ENCODE measurements at places on chromosomes 4 and X.

DNA sequence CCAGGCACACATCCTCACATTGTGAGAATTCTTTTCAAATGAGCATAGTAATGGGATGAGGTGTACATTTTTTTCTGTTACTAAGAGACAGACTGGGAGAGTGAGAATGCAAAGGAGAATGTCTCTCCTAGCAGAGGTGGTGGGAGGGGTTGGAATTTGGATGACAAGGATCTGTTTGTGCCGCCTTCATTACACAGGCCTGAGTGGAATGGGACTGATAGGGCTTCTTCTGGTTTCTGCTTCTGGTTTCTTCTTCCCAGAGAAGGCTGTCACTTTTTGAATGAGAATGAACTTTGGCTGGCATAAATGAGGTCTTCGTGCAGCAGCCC is 55.4 kb downstream of the C4orf51 start:
- DNase-seq, result peak; percentile 91

GRCh38 chrX:67544281-67545035 is 637 bp downstream of the AR start:
- peak; percentile 38 for DNase-seq

DNA sequence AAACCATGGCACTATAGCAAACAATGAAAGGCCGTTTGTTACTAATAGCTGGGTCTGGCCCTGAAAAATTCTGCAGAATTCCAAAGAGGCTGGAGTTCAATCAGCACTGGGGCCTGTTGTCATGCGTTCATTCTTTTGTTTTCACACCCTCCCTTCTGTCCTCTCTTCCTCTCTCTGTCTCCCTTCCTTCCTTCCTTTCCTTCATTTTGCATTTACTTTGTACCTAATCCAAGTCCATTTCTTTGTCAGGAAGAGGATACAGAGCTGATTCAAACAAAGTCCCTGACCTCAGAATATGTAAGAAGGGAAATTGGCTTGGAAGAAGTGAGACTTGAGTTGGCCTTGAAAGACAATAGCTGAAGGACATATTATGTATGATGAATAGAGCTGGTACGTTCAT is 119.6 kb upstream of the LDB2 start:
- DNase-seq, result no peak

- DNase-seq, result no peak
These were observed 3.5 kb upstream of the SAP30 start for GRCh38 chr4:173367285-173367684.

DNA sequence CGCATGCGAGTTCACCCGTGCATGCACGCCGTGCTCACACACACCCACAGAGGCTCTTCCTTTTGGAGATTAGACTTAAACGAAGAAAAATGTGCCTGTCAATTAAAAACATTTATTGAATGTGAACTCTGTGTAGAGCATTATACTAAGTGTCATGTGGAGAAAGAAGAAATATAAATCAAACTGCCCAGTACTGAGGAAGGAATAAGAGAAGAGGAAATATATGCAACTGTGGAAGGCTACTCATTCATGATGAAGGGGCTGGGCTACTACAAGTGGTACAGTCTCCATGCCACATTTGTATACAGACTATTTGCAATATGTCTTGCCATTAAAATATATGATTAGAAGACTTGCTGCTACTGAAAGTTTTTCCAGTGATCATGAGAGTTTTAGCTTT is 714.7 kb downstream of the DMD start:
- DNase-seq, result no peak

DNA sequence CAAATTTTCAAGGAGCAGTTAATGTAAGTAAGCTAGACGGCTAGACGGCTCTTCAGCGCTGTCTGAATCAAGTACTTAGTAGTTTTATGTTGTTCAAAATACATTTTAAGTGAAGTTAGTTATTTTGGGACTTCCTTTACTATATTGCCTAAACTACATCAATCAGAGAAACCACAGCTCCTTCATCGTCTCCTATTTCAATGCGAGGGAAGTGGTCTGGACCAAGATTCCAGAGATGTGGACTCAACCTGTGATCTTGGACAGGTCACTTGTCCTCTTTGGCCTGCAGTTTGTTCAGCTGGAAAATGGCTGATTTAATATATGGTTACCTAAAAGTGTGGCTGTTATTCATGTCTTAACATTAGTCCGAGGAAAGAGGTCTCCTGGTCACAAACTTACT is 10.6 kb downstream of the ING2 start:
- DNase-seq, result no peak

DNA sequence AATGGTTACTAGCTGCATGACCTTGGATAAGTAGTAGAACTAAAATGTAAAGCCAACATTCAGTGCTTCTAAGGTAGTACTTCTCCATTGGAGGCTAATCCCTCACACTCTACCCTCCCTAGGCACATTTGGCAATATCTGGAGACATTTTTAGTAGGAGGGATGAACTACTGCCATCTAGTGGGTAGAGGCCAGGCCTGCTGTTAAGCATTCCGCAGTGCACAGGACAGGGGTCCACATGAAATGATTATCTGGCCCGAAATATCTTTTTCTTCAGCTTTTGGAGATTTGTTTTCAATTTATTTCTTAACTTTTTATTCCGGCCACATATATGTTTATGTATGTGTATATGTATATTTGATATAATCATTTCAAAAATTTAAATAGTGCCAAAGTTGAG is 36.0 kb upstream of the SPANXC start:
- DNase-seq, result peak; percentile 28

GRCh38 chr4:77040270-77040669 is 35.5 kb downstream of the CCNI start:
- peak; percentile 65 for DNase-seq

- DNase-seq, result no peak
These were observed 26.0 kb upstream of the TAF9B start for GRCh38 chrX:78165425-78165824.

GRCh38 chr4:102263024-102263787 is 82.1 kb downstream of the SLC39A8 start:
- peak; percentile 65 for DNase-seq

DNA sequence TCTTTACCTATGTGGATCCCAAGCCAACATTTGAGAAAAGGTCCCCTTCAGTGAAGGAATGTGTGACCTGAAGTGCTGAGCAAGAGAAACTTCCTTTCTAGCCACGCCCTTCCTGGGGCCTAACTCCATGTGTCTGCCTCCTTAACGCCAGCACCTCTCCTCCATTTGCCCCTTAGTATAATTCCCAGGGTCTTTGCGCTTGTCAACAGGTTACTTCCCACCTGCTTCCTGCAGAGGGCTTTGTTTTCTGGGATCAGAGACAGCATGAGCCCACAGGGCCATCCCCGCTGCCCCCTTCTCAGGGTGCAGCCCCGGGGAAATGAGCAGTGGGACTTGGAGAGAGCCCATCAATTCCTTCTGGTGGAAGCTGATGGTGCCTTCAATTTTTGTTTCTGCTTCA is 45.9 kb upstream of the DRD5 start:
- DNase-seq, result no peak

- peak; percentile 81 for DNase-seq
These were observed 1.9 kb upstream of the PLRG1 start for GRCh38 chr4:154551872-154552686.

- no peak for DNase-seq
These were observed 13.0 kb upstream of the DAPP1 start for GRCh38 chr4:99803566-99804101.

DNA sequence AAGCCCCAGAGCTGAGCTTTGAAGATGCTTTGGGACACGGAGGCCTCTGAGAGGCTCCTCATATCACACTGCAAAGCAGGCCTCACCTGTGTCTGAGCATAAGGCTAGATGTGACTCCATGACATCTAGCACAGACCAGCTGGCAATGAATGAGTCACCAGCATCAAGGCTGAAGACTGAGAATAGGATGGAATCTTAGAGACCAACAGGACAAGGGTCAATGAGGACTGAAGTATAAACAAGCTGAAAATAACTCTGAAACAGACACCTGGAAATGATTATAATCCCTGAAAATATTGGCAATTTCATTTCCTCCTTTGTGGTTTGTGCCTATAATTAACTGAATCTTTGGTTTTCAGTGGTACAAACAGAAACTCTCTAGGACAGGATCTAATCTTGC is 87.1 kb upstream of the PRPS1 start:
- DNase-seq, result peak; percentile 43

- DNase-seq, result no peak
These were observed 1.7 kb downstream of the SEC31A start for GRCh38 chr4:82889287-82889686.

- DNase-seq, result no peak
These were observed 2399.8 kb upstream of the TENM3 start for GRCh38 chr4:179843370-179843769.

DNA sequence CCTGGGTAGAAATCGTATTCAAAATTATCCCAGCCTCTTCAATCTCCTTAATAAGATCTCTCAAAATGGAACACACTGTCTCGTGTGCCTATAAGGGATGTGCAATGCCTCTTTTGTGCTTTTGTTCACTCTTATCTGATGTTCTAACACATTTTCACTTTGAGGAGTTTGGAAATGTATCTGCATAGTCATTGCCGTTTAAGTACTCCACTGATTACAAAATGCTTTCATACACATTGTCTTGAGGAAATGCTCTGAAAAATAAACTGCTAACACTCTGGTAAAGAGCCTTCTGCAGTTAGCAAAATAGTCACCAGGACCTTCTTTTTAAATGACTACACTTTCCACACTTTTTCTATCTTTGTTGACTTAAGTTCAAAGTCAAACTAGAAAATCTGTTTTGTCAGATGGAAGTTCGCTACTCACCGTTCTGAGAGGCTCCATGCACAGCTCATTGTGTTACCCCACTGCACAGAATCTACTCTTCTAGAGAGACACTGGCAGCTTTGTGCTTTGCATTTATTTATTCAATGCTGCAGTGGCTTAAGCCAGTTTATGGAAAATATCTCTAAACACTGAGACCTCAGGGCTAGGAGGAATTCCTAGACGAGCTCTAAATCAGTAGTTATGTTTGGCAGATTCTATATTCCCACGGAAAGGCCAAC is 159.0 kb downstream of the CHIC2 start:
- DNase-seq, result peak; percentile 80

DNA sequence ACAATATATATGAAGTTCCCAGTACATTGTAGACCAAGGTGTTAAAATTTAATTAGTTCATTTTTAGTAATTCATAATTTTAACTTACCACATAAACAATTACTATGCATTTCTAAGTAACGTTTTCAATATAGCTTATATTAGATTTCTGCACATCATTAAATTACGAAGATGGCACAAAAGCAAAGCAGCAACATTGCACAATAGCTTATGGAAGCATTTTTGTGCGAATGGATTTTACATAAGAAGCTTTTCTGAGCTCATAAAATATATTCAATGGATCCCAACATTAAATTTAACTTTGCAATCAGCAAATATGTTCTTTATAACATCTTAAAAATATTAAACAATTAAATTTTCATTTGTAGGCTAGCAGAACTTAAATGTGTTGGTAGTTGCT is 875.4 kb downstream of the ADGRL3 start:
- DNase-seq, result no peak

- peak; percentile 32 for DNase-seq
These were observed 37.8 kb downstream of the SPCS3 start for GRCh38 chr4:176357359-176358082.

- no peak for DNase-seq
These were observed 224.9 kb downstream of the ANKRD50 start for GRCh38 chr4:124487651-124488050.

- no peak for DNase-seq
These were observed 525.9 kb upstream of the ZFP42 start for GRCh38 chr4:187469627-187470026.

DNA sequence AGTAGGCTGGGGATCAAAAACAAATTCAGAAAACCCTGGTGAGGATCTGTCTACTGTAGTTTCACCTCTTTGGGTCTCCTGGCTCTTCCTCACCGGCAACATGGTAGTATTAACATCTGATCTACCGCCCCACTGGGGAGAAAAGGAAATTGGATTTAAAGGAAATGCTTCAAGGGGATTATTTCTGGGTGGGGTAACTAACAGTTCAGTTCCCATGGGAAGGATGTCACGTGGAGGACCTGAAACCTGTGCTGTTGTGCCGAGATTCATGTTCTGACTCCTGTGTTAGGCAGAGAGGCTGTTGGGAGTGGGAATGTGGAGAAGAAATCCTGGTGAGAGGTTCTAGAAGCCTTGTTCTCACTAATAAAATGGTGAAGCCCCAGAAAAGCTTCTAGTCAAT is 254.4 kb downstream of the BCOR start:
- no peak for DNase-seq

GRCh38 chr4:155667568-155668511 is 1.2 kb downstream of the GUCY1A1 start:
- DNase-seq, result peak; percentile 59

DNA sequence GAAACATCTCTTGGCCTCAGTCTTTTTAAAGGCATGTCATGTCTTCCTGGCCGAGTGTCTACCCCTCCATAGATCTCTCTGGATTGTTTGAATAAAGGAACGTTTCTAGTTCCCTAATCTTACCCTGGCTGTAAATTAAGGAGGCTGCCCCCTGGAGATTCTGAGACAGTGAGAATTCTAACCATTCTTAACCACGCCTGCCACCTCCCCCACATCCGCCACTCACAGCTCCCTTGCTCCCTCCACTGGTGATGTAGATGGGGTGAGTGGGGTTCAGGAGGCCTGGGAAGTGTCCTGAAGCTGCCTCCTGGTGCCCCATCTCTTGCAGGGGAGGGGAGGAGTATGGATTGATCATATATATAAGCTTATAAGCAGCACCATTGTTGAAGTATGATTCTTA is 48.0 kb upstream of the TRIM2 start:
- no peak for DNase-seq

DNA sequence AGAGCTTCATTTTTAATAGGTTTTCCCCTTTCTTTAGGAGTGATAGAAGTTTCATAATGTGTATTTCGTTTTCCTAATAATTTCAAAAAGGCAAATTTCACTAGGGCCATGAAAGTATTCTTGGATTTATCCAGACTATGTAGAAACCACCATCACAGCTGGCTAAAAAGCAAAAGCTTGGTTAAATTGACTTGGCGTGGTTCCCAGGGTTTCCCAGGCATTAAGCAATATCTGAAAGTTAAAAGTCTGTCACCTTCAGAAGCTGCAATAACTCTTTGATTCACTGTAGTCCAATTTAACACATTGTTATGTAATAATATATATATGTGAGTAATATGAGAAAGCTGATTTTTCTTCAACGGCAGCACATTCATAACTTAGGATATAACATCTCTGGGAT is 38.3 kb downstream of the NDNF start:
- peak; percentile 46 for DNase-seq

DNA sequence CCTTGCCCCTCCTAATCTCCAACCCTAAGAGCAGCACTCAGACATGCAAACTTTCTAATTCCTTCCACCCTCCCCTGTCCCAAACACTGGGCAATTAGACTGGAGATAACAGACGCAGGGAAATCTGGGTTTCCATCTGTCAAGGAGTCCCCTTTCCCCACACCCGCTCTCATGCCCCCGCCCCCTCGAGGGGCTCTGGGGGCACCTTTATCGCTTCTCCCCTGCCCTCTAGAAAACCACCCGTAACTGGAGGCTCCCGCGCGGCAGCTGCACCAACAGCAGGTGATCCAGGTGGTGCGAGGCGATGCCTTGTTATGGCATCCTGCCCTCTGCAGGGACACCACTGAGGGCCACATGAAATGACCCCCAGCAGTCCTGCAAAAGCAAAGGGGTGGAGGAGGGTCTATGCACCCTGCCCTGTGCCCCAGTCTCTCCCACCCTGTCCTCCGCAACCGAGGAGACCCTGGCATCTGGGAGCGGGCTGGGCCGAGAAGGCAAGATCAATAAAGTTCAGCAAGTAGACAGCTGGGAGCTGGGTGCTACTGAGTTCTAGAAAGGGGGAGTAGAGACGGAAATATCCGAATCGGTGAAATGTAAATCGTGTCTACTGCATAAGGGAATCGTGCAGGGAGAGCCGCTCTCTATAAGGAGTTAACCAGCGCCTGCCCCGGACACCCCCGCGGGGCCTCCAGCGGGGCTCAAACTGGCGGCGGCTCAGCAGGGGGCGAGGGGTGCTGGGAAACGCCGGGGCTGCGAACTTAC is 1.6 kb downstream of the KCTD8 start:
- DNase-seq, result no peak

- DNase-seq, result peak; percentile 24
These were observed 26.3 kb upstream of the ADGRL3 start for GRCh38 chr4:61173799-61174198.

Data from mesenchymal stem cell (in vitro differentiated cells and primary cell).